Stimulated activated CD4-positive, alpha-beta T cell treated with anti-CD3 and anti-CD28 coated beads, Interleukin-1b, Interleukin-23, amount 100 ng/mL, for 1 hour (primary cell): ENCODE measurements at places on chromosomes 6 and 20.

- no peak for DNase-seq
These were observed 383.8 kb upstream of the CITED2 start for GRCh38 chr6:139758209-139758611.

GRCh38 chr20:59308493-59309201 is 8.2 kb downstream of the EDN3 start:
- DNase-seq = no peak

DNA sequence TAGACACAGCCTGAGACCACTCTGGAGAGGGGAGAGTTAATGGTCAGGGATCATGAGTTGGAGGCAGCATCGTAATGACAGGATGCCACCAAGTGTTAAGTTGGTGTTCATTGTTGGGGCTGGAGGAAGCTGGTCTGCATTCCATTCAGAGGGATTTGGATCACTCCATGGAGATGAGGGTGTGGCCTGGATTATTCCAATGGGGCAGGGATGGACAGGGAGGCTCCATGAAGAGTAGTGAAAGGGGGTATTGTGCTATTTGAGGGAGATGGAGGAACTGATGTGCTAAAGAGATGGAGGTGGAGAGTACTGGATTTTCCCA is 1.1 kb downstream of the SAPCD1 start:
- no peak for DNase-seq

DNA sequence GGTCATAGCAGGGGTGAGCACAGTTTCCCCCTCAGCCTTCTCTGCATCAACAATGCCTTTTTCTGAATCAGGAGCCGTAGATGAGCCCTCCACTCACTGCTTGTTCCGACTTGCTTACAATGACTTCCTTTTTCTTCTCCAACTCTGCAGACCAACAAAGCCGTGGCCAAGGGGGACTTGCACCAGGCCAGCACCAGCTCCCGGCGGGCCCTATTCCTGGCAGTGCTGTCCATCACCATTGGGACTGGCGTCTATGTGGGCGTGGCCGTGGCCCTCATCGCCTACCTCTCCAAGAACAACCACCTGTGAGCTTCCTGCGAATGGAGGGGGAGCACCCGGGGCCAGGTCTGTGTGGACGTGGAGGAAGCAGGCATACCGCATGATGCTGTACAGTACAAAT is 195.8 kb downstream of the SYNDIG1 start:
- no peak for DNase-seq

- DNase-seq = no peak
These were observed 40.0 kb downstream of the SF3B5 start for GRCh38 chr6:144055121-144055931.

DNA sequence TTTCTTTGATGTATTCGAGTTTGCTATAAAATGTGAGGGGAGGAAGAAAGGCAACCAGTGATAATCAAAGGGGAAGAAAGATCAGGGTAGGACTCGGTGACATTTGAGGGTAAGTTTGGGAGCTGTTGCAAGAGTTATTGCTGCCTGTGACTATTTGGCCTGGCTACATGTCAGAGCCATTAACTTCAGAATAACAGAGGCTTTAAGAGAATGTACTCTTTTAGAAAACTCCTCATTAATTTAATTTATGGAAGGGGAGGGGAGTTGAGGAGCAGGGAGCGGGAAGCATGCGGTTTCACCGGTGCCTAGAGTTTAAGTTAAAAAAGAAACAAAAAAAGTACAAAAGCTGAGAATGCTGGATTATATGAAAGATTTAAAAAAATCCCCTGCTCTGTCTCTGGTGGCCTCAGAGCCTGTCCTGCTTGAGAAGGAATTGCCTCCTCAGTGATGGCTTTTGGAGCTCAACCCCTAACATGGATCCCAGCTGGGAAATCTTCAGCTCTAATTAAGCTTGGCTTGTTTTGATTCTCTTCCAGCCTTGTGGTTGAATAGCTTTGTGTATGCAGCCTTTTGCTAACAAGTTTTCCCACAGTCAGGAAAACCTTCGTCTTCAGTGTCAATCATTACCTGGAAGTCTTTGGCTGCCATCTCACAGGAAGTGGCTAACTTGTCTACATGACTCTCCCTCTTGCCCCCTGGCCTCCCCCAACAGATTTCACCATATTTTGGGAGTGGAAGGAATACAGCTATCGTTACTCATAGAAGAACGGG is 238.2 kb downstream of the SOX4 start:
- no peak for DNase-seq

DNA sequence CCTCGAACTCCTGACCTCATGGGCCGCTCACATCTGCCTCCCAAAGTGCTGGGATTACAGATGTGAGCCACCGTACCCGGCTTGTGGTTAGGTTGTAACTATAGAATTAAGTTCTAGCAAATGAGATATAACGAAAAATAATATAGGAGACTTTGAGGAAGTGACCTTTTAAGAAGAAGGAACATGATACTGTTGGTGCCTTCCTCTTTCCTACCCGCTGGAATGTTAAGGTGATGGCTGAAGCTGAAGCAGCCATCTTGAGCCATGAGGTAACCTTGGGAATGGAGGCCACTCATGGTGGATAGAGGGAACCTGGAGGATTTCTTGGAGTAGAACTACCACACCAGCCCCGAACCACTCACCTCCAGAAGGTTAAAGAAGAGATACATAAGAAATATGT is 48.1 kb upstream of the MDGA1 start:
- no peak for DNase-seq

DNA sequence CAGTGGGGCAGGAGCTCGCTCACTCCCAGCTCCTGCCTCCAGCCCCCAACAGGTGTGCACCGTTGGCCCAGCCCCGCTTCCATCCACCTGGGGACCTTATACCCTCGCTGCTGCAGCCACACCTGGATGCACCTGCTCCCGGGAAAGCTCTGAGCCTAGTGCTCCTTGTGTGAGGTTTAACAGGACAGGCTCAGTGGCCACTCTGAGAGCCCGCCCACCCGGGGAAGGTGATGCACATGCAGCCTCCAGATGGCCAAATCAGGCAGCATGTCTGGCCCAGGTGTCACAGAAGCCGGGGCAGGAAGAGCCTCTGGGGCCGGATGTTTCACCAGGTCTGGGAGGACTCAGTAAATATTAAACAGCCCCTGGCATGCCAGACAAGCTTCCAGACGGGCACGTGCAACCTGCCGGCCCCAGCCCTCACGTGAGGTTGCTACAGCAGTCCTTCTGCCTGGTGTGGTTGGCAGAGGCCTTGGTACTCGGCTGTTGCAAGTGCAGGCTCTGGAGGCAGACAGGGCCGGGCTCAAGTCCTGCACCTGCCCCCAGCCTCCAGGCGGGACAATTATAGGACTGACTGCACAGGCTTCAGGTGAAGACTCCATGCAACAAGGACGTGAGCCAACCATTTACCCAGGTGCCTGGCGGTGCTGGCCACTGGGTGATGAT is 66.9 kb downstream of the RIPOR3 start:
- DNase-seq = no peak

GRCh38 chr6:39906318-39906761 is 27.9 kb downstream of the MOCS1 start:
- DNase-seq = no peak

GRCh38 chr6:130105996-130106704 is 87.8 kb downstream of the L3MBTL3 start:
- no peak for DNase-seq

DNA sequence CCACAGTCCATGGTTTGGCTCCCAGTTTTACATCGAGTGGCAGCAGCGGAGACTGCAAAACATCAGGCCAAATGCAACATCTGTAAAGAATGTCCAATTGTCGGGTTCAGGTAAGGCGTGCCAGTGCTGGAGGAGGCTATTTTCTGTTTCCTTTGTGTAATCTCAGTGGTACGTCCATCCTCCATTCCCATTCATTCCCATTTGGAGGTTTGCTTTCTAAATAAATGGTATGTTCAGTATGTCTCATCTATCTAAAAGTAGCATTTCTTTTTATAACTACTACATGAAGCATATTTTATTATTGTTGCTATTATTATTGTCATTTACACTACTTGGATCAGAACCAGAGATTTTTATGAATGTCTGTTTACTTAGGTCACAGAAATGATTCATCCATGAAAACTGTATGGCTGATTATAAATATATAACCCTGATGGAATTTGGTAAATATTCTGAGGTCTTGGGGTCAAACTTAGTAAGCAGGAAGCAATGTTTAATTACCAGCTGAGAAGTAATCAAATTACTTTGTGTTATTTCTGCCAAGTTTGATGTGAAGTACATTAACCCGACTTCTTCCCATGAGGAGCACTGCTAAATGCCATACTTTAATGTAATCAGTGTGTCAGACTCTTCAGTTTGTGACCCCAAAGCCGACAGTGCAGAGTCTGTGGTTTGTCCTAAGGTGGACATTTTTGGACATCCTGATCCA is 512.9 kb downstream of the UTRN start:
- DNase-seq = no peak

DNA sequence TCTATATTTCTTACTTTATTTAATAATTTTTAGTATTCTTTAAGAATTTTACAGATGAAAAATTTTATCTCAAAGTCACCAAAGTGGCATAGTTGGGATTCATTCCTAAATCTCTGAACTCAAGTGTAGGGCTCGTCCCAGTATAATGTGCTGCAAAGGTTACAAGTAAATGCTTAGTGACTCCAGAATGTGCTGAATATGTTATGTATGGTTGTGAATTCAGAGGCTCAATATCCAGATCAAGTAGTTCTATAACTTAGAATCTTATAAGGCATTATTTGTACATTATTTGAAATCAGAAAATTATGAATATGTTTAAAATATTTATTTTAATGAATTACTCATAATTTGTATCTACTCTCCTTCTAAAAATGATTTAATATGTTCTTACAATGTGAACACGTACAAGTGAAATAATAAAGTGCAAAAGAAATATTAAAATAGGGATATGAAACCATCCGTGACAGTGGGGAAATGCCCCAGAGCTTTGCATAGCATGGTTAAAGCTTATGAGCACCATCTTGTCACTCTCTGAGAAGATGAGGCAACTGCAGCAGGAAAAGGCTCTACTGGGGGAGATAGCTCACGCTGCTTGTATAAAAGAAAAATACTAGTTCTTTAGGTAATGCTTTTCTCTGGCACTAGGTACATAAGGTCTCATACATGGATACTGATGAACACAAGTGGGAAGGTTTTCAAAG is 259.0 kb downstream of the FOXC1 start:
- DNase-seq = no peak

- no peak for DNase-seq
These were observed 246.5 kb downstream of the RIMS1 start for GRCh38 chr6:72132851-72133250.

DNA sequence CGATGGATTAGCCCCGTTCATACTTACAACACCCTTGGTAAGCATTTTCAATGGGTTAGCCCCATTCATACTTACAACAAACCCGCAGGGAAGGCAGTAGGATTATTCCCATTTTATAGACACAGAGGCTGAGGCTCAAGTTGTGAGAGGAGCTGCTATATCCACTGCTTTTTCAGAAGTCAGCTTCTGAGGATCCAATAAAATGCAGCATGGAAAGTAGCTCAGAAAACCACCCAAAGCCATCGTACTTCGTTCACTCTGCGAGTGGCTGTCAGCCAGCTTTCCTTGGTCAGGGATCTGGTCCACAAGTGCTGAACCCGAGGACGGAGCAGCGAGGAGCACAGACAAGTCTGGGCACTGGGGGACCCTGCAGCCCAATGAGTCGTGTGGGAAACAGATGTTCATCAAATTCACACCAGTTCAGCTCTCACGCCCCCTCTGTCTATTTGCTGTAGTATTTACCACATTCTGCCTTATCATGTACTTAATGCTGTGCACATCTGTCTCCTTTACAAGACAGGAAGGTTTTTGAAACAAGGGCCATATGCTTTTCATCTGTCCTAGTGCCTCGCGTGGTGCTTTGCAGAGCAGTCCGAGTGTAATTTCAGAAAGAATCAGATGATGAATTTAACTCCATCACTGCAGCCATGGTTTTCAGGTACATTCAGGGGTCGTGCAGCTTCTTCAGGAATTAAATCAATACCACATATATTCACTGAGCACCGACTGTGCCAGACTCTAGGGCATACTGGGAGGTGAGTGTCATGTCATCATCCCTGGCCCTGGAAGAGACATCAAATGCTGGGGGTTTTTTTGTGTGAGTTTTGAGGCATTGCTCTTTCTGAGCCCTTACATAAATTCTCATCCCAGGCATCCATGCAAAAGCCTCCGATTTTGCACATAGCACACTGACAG is 256.9 kb downstream of the CDH26 start:
- no peak for DNase-seq

DNA sequence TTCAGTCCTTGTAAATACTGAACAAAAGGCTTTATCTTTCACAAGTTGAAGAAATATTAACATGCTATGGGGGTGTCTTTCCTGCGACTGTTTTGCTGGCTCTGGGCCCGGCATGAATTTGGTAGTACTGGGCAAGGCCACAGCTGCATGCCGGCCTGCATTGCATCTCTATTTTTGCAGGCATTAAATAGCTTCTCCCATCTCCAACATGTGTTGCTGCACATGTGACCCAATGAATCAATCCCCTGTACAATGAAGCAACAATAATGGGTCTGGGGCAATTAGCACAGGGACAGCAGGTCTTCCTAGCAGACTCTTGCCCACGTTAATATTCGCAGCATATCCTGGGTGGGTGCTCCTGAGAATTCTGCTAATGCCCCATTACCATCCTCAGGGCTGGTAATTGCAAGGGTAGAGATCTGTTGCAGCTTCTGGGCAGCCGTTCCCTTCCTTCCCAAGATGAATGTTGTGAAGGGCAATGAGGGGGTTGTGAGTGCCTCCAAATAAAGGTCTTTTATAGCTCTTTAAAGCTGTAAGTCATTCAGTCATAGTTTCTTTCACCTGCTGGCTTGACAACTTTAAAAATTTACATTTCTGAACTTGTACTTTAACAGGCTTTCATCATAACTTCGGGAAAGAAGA is 24.3 kb upstream of the CDYL start:
- no peak for DNase-seq

DNA sequence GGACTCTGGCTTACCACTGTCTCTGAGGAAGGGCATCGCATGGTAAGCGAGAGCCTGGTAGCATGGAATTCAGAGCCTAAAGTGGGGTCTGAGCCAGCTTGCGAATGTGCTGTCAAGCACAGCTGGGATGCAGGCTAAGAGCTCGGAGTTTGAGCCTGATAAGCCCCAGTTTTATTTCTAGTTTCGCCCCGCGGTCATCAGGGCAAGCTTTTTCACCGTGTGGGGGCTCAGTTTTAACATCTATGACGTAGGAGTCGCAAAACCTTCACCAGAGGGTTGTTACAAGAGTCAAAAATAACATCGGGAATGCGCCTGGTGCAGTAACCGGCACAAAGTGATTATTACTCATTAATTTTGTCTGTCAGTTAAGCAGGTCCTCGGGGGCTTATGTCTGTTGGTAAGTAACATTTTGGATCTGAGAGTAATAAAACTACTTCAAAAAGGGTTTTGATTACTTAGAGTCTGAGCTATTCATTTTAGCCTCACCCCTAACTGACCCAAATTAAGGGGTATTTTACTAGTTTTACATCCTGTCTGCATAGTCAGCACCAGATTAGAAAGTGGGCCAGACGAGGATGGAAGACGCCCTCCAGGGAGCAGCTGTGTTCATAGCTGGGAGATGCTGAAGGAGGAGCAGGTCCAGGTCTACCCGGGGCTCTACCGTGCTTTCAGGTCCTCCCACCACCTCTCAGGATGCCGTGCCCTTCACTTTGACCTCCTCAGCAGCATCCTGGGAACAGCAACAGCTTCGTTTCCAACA is 29.7 kb downstream of the SLC22A23 start:
- no peak for DNase-seq

- no peak for DNase-seq
These were observed 39.6 kb downstream of the ADAT2 start for GRCh38 chr6:143410859-143411270.
